ENCODE measurements at places on chromosomes 11 and 22.

GRCh38 chr11:898540-899190, 11.9 kb downstream of the CHID1 start:
- no peak for DNase-seq

DNA sequence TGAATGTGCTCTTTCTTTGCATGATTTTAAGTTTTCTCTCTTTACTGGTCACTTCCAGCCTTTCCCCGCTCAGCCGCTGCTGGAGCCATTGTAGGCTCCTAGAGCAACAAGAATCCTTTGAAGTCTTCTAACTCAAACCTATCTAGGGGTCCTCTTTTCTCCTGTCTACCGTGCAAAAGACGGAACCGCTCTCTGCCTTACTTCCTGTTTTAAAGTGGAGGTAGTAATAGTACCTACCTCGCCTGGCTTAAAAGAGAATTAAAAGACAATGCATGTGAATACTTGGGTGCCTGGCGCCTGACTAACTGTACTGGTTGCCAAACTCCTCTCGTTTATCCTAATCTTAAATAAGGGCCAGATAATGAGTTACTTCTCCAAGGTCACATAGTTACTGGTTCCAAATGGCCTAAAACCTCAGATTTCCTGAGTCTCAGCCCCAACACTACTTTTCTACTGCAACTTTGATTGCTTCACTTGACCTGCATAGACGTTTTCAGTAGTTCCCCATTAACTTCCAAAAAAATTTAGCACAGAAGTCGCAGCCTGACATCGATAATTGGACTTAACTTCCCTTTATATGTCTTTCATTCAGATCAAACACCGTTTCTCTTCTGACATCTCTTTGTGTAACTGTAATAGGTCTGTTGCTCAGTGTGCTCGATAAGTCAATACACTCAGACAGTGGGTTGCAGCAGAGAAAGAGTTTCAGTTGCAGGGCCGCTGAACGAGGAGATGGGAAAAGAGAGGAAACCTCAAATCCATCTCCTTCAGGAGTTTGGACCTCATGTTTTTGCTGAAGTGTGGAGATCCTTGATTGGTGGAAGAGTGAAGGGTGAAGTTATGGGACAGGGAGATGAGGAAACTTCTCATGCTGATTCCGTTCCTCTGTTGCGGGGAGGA, 891 bp downstream of the SAMM50 start:
- no peak for DNase-seq

DNA sequence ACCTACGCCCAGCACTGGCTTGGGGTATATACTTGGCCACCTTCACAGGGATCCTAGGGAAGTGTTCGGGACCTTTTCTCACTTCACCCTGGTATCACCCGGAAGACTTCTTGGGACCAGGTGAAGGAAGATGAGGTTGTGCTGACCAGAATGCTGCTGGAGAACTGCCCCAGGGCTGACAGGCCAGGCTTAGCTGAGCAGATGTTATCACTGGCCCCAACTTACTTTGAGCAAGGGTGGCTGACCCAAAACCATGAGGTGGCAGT, 4.5 kb downstream of the FTH1 start:
- DNase-seq: no peak

DNA sequence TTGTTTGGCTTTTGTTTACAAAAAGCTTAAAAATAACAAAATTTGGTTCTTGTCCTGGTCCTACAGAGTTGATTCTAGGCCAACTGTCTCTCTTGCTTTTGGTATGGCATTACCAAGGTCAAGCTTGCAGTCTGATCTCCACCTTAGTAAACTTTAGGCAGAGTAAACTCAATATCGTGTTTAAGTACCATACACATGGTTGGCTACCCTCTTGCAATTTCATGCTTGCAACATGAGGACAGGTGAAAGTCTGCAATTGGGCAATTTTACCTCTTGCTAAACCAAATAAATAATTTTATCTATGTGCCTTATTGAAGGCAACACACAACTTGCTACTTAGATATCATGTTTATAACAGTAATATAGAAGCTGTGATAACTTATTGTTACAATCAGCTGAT, 125.1 kb downstream of the ARHGAP20 start:
- no peak for DNase-seq

DNA sequence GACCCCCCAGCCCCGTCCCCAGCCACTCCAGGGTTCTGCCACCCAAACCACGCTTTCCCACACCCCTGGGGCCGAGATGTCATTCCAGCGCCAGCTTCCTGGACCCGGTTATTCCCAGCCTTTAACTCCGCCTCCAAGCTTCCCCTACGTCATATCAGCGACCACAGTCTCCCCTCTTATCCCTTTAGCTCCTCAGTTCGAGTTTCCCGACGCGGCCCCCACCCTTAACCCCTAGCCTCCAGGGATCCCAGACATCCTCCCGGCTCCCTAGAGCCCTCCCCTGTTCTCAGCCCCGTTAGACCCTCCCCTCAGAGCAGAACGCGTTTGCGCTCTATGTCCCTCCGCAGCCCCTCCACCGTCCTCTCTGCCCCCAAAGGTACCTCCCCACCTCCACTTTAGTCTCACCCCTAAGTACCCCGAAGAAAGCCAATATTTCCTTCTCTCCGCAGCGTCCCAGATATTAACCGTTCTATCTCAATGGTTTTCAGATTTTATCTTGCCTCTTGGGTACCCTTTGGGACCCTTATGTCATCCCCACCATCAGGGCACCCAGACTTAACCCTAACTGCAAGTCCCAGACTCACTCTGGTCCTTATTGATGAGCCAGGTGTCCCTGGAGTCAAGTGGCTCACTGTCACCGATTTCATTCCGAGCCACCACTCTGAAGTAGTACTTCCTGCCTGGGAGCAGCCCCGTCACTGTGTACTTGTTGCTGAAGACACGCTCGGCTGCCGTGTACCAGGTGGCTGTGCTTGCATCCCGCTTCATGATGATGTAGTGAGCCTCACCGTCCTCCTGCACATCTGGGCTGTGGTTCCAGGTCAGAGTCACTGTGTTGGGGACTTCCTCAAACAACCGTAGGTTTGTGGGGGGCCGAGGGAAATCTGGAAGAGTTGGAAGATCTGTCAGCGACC, 8.0 kb downstream of the TMEM86A start:
- DNase-seq: no peak

DNA sequence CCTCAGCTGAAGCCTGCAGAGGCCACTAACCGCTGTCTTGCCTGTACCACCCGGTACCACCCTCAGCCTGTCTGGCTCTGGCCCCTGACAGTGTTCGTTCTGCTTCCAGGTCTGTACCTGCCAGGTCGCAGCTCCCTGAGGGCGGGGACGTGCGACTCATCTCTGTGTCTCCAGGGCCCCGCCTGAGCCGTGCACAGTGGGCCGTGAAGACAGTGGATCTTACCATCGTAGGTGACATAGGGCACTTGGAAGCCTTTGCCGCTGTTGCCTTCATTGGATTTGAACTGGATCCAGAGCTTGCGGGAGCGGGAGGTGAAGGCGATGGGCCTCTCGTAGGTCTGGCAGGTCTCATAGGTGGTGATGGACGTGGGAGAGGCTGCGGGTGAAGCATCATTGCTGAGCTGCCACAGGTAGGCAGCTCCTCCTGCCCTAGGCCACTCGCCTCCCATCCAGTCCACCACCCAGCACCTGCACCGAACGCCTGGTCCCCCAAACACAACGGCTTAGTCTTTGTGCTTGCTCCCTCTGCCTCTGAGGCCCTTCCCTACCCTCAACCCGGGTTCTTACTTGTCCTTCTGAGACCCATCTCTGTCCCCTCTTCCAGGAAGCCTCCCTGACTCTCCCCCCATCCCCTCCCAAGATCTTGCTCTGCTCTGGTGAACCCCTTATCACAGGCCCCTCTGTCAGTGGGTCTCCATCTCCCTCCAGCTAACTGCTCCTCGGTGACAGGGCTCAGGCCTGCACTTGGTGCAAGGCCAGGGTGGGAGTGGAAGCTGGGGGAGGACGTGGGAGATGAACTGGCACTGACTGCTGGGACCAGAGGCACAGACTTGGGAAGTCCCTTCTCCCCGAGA, 21.1 kb upstream of the TTLL12 start:
- no peak for DNase-seq

DNA sequence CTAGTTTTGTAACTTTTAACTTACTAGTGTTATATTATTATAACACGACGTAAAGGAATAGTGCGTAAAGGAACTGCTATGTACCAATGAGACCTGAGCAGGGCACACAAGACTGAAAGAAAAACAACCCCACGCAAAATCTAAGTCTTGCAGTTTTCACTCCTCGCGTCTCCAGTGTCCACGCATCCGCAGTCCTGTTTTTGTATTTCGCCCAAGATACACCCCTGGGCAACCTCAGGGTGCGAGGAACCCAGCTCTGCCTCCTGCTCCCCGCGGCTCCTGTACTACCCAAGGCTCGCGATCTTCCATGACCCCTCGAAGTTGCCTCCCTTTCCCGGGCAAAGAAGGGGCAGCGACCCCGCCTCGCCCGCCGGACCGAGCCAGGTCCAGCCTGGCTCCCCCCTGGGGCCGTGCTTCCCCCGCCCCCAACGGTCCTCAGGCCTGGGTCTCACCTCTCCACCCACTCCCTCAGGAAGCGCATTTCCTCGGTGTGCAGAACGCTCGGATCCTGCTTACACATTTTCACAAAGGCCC, 393 bp downstream of the ST13 start:
- peak; percentile 16 for DNase-seq

- no peak for DNase-seq
Observed at GRCh38 chr11:126411971-126412381, 56.5 kb downstream of the ST3GAL4 start.

- no peak for DNase-seq
Observed at GRCh38 chr11:29985248-29985647, 31.6 kb downstream of the KCNA4 start.

- DNase-seq: no peak
Observed at GRCh38 chr11:15476371-15476917, 361.7 kb downstream of the INSC start.

DNA sequence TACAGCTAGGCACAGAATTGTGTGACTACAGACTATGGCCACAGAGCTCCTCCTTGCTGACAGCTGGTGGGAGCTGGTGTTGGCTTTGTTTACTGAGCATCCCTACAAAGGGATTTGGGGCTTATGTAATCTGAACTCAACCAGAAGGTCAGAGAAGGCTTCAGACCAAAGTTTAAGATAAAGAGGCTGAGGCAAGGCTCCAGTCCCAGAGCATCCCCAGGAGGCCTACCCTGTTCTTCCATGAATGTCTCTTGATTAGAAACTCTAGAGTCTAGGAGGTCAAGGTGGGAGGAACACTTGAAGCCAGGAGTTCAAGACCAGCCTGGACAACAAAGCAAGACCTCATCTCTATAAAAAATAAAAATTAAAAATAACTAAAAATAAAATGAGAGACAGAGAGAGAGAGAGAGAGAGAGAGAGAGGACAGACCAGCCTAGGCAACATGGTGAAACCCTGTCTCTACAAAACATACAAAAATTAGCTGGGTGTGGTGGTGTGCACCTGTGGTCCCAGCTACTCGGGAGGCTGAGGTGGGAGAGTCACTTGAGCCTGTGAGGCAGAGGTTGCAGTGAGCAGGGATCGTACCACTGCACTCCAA, 125.5 kb upstream of the SERPIND1 start:
- no peak for DNase-seq

- DNase-seq: no peak
Observed at GRCh38 chr11:86444981-86445380, 70.3 kb downstream of the CCDC81 start.

DNA sequence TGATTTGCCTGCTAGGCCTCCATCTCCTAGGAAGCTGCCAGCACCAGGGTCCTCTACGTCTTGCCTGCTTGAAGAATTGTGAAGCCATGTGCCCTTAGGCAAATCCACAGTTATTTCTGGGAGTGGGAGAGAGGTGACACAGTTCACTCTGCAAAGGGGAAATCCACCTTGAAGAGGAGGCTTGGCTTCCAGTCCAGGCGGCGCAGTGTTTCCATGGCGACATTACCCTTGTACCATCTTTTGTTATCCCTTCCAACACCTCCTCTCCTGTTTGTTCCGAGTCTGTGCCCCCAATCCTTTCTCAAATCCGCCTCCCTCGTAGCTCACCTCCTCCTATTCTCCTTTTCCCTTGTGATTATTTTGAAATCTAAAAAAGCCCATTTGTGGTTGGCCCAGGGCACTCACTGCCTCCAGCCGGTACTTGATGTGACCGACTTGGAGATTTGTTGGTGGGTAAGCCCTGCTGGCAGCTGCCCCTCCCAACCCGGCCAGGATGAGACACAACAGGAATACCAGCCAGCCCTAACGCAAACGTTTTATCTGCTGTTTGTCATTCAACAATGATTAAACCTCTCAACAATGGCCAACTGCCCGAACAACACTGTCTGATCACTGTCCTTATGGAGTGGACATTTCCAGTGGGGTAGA, 18.4 kb downstream of the SYT13 start:
- no peak for DNase-seq

DNA sequence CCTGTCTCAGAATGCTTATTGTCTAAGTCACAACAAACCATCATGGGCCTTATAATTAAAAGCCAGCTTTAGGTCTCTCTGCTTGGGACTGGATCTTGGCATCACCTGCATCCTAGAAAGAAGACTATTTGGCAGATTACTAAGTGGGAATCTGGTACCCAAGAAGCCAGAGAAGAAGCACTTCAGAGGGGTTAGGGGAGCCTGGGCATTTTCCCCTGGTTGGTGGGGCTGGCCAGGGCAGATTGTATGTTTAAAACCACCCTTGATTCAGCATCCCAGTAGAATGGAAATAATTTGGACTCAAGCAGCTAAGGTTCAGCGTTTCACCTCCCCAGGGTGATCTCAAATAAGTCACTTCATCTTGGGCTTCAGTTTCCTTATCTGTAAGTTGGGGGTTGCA, 193.7 kb downstream of the MIAT start:
- no peak for DNase-seq

GRCh38 chr11:121670266-121670665, 217.5 kb upstream of the SORL1-AS1 start:
- no peak for DNase-seq

DNA sequence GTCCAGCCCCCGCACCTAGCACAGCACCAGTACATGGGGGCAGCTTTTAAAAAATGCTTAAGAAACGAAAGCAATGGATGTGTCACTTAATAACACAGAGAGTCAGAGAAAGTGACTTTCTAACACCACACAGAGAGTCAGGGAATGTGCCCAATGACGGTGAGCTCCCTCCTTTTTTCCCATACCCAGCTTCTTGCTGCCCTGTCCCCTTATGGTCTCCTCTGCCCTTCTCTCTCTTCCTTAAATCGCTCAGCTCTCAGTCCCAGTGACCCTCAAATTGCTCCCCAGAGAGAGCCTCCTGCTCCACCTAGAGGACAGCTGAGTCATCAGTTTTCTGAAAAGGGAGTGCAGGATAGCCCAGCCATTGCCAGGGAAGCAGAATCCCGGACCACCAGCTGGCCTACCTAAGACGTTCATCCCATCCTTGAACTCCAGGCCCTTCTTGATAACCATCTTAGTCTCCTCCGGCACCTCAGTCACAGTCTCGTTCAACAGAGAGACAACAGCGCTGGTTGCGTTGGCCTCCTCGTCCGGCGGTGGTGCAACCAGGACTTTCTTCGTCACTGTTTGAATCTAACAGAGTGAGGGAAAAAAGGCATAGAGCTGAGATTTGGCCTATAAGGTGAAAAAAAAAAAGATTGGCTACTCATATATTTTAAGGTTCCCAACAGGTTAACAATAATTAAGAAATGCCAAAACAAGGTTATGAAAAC, 113.5 kb downstream of the SLC1A2 start:
- DNase-seq: peak; percentile 26

- DNase-seq: no peak
Observed at GRCh38 chr11:122154227-122154626, 38.2 kb upstream of the BLID start.
